ENCODE measurements at places on chromosomes 5 and 9.

DNA sequence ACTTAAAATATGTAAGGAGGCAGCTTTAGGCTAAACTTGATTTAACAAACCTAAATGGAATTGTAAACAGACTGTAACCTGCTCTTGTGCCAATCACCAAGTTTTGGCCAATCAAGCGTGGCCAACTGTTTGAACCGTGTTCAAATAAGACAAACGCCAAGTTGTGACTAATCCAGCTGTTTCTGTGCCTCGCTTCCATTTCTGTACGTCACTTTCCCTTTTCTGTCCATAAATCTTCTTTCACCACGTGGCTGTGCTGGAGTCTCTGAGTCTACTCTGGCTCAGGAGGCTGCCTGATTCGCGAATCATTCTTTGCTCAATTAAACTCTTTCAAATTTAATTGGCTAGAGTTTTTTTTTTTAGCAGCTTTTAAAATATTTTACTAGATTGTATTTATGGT, 71.3 kb downstream of the LIX1 start:
- DNase-seq = no peak

DNA sequence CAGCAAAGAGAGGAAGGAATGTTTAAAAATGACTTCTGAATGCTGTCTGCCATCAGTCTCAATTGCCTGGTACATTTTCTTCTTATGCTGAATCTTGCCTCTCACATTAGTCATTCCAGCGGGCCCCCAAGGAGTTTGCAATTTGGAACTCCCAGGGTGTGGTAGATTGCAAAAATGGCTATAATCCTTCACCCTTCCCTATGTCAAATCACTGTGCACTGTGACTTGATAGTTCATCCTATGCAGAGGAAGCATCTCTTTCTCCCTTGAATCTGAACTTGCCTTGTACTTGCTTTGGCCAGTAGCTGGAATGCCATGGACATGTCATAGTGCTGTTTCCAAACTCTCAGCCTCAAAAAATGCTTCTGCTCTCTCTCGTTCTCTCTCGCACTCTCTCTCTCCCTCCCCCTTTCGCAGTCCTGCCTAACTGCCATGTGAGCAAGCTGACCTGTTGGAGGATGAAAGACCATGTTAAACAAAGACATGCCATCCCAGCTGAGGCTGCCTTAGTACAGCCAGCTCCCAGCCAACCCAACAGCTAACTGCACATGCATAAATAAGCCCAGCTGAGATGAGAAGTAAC, 284.0 kb upstream of the TLE4 start:
- no peak for DNase-seq

- no peak for DNase-seq
These were observed 215.7 kb downstream of the SEMA6A start for GRCh38 chr5:116358911-116359418.

- no peak for DNase-seq
These were observed 115.2 kb upstream of the RAPGEF1 start for GRCh38 chr9:131854896-131855613.

DNA sequence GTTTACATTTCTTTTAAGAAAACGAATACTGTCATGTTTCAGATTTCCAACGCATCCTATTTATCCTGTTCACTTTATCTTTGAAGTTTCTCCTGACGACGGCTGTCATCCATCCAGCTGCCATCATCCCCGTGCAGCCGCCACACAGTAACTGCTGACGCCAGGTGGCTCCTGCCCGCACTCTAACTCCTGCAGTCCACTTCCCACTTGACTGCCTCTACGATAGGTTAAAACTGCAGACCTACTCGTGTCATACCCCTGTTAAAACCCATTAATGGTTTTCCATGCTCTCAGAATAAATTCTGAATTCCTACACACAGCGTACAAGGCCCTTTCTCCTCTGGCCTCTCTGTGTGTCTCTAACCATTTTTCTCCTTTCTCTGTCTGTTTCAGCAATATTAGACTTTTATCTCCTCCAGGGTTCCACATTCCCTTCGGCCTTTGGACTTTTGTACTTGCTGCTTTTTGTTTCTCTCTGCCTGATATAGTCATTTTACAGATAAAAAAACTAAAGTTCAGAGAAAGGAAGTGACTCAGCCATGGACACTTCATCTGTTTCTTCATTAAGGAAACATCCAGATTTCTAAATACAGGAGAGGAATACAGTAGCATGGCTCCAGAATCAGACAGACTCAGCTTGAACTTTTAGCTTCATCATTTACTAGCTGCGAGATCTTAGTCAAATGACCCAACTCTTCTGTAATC, 84.9 kb downstream of the ADAMTS12 start:
- no peak for DNase-seq

DNA sequence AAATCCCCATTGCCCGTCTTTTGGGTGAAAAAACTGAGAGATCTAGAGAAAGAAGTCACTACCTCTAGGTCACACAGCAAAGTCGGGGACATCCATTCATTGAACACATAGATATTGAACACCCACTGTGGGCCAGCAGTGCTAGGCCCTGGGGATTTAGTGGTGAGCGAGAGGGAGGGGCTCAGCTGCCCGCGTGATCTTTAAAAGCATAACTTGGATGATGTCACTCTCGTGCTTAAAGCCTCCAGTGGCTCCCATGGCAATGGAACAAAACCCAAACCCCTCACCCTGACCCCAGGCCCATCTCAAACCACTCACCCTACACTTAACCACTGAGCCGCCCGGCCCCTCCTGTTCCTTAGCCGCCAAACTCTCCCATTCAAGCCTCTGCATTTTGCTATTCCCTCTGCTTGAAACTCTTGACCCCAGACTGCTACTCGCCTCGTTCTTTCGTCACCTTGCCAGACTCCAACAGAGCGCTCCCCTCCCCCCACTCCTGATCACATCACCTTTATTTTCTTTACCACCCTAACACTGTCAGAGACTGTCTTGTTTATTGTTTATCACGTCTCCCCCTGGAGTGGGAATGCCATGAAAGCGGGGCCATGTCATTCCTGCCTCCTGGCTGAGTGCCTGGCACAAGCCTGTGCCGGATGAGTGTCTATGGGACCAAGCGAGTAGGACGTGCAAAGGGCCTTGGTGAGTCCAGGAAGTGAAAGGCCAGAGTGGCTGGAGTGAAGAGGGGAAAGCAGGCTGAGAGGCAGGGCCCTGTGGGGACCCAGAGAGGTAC, 710 bp upstream of the PIP5KL1 start:
- no peak for DNase-seq

DNA sequence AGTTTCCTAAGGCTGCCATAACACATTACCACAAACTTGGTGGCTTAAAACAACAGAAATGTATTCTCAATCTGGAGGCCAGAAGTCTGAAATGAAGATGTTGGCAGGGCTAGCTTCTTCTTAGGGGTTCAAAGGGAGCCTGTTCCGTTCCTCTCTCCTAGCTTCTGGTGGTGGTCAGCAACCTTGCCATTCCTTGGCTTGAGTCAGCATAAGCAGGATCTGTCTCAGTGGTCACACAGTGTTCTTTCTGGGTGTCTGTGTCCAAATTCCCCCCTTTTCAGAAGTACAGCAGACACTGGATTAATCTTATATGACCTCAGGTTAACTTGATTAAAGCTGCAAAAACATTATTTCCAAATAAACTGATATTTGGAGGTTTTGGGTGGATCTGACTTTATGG, 2.1 kb upstream of the OSMR start:
- no peak for DNase-seq

- no peak for DNase-seq
These were observed 93.7 kb downstream of the C9orf152 start for GRCh38 chr9:110114086-110114858.

GRCh38 chr5:176492431-176492830, 44.2 kb downstream of the FAF2 start:
- DNase-seq = no peak

DNA sequence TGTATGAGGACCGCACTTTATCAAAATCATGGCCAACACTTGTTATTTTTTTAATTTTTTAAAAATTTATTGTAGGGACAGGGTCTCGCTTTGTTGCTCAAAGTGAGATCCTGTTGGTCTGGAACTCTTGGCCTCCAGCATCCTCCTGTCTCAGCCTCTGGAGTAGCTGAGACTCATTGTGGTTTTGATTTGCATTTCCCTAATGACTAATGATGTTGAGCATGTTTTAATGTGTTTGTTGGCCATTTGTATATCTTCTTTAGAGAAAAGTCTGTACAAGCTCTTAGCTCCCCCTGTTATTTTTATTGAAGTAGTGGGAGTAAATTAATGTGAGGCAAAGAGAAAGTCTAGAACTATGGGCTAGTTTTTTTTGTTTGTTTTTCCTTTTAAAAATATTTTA, 1.6 kb upstream of the RPS6 start:
- no peak for DNase-seq

- no peak for DNase-seq
These were observed 72.7 kb upstream of the RANBP3L start for GRCh38 chr5:36374266-36374862.

GRCh38 chr5:27144456-27144855, 106.1 kb upstream of the CDH9 start:
- DNase-seq = no peak

GRCh38 chr9:83554278-83554677, 16.1 kb upstream of the FRMD3 start:
- DNase-seq = no peak

GRCh38 chr5:172093965-172094364, 87.5 kb upstream of the FBXW11 start:
- DNase-seq = no peak

DNA sequence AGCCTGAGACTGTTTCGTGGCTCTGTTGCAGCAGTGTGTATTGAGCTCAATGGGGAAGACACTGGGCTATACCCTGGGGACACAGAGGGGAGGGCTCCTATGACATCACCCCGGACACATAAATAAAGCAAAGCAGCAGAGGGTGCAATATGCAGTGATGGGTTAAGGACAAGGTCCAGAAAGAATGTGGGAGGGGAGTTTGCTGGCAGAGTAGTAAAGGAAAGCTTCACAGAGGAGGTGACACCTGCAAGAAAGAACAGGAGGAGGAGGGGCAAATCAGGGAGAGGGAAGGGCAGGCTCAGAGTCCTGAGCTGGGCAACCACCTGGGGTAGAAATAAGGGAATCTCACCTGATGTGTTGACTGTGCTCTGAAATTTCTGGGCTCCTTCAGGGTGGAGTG, 35.3 kb upstream of the CDKN2AIPNL start:
- DNase-seq = no peak

DNA sequence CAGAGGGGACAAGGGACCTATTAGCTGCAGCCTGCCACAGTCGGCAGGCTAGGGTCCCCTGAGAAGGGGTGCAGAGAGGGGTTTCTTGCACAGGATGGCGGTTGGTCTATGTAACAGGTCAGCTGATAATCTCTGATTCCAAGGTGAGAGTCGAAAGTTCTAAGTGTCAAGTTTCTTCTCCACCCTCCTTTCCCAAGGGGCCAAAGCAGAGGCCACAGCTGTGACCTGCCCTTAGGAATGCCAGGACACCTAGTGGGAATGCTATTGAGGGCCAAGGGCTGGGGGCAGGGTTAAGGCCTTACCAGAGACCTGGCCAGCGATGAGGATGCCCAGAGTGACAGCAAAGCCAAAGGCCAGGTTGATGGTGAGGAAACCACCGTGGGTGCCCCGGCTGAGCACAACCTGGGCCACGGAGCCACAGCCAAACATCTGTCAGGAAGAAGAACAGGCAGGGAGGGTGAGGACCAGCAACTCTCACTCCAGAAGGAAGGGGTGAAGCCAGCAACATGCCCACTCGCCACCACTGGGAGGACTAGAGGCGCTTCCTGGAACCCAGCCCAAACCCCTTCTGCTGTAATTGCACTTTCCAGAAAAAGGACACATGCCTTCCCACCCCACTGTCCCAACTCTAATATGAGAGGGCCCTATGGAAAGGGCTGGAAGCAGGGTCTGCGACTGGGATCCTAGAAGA, 3.8 kb downstream of the AQP3 start:
- DNase-seq = no peak

DNA sequence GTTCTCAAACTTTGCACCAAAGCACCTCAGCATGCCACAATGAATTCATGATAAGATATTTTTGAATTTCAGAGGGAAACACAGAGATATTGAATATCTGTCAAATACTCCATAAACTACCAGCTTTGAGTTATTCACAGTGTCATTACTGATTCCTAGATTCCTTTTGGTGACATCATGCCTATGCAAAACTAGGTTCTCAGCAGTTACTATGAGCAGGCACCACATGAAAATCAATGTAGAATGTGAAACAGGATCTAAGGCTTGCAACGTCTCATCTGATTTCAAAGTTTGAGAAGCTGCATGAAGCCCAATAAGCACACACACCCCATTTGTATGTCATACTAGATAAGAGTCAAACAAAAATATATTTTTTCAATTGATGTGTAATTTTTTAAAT, 426.5 kb downstream of the NR2F1-AS1 start:
- no peak for DNase-seq

GRCh38 chr5:174724484-174725260, at the start of gene MSX2:
Gene MSX2, plus strand, starts transcription at chr5:174724582. Its CDS starts 78 bp downstream, at chr5:174724660.
- no peak for DNase-seq

DNA sequence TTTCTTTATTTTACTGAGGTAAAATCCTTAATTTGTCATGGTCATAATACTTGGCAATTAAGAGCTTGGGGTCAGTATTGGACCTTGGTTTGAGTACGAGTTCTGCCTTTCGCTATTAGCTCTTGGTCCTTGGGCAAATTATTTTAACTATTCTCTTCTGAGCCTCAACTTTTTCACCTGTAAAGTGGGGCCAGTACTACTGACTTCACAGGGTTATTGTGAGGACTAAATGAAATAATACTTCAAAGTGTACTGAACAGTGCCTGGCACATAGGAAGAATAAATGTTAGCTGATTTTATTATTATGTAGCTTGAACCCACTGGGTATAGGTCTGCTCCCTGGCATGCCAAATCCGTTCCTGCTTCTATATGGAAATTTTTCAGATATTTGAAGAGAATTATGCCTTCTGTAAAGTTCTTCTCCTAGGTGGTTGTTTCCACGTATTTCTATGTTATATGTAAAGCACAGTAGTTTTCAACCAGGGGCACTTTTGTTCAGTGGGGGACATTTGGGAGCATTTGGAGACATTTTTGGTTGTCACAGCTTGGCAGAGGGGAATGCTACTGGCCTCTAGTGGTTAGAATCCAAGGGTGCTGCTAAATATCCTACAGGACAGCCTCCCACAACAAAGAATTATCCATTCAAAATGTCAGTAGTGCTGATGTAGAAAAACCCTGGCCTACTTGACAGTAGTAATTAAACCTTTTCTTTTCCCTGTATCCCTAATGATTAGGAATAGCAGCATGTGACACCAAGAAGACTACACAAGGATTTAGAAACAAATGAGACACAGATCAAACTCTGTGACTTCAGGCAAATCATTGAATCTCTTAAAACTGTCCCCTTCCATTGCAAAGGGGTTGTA, 4.5 kb downstream of the RCL1 start:
- peak; percentile 29 for DNase-seq

- DNase-seq = no peak
These were observed 27.1 kb downstream of the FRMD3 start for GRCh38 chr9:83511051-83511450.

DNA sequence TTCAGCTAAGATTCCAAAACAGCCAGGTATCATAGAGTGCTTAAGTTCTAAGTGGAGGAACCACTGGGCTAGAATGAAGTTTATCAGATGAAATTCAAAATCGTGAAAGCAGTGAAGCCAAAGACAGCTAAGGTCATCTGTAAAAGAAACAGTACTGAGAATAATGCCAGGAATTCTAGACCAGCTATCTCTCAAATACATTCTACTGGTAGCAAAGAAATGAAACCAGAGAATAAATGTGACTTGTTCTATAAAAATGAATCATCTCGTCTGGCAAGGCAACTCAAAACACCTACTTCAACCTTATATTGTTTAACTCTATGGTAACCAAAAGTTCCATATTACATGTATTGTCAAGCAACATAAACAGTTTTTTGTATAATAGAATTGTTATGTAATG, 51.3 kb upstream of the RGMB start:
- no peak for DNase-seq

GRCh38 chr9:136525207-136525606, 20.6 kb downstream of the NOTCH1 start:
- peak; percentile 66 for DNase-seq

Measured in WERI-Rb-1 (cell line).